ENCODE measurements at places on chromosomes 12 and 14.
A peak's percentile ranks its signal among the peaks of the same experiment; 100 is the strongest.

DNA sequence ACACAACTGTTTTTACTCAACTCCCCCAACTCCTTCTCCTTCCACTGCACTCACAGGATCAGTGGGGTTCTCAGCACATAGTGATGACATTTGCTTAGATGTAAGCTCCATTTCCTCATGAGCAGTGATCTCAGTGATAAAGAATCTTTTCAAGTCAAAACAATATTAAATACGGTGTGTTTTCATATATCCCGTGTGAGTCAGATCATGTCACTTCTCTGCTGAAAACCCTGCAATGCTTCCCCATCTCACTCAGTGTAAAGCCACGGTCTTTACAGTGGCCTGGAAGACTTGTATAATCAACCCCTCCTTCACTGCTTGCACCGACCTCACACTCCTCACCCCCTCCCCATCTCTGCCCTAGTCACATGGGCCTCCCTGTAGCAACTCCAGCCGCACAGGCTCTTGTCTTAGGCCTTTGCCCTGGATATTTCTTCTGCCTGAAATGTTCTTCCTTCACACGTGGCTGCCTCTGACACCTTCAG, 149.7 kb upstream of the ARHGAP5 start:
- DNase-seq = no peak

DNA sequence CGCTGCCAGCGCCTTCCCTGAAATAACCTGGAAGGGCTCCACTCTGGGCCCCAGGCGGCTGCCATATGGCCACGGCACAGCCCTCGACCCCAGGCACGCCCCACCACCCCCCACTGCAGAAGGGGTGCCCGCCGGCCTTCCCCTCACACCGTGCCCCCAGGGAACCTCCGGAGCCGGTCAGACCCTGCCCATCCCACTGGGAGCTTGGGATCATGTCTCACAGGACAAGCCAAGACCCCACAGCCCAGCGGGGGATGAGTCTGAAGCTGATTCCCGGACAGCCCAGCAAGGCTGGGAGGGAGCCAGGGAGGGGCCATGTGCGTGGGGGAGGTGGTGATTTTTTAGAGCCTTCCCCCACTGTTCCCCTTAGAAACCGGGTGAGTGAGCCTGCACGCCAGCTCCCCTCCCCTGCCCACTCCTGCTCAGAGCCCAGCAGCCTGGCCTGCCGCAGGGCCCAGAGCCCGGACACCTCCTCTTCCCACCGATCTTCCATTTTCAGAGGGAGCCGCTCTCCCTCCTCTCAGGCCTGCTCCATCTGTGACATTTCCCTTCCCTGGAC, 1.4 kb downstream of the RIMBP2 start:
- DNase-seq = no peak

DNA sequence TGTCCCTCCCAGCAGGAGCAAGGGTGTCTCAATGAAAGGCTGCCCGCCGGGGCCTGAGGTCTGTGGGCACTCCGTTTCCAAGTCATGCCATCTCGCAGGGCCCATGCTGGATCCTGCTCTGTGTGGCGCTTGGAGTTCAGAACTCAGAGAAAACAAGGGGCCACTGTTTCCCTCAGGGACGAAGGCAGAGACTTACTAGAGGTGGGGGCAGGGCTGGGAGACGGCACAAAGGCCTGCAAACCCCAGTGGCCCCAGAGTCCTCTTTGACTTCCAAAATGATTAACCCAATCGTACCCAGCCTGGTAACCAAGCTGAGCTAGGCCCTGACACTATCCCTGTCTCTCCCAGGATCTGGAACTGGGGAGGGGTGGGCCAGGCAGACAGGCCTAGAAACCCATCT, 95.8 kb downstream of the ITPK1 start:
- DNase-seq = no peak

- no peak for DNase-seq
Measured at GRCh38 chr12:77344651-77345050, 279.3 kb upstream of the E2F7 start.

GRCh38 chr12:110744601-110745264, 2.0 kb upstream of the PPP1CC start:
- no peak for DNase-seq

- no peak for DNase-seq
Measured at GRCh38 chr14:77556946-77557345, 58.3 kb upstream of the ISM2 start.

DNA sequence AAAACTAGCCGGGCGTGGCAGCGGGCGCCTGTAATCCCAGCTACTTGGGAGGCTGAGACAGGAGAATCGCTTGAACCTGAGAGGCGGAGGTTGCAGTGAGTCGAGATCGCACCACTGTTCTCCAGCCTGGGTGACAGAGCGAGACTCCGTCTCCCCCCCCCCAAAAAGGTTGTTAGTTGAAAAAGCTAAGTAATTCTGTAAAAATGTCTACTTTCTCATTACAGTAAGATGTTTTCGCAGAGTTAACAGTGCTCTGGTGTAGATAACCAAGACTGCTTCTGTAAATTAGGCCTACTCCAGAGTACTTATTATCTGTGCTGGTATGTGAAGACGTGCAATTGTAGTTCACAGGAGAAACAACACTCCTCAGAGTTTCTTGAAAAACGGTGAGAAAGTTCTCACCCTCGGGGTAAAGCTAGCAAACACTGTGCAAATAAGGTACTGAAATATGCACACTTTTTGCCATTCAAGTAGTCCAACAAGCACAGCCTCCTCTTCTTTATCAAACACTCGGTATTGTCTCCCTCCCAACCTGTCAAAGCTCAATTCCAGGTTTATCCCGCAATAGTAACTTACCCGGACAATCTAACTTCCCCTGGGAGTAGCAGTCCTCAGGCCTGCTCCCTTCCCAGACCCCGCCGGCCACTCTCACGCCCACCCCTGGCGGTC, 974 bp downstream of the BTBD7 start:
- DNase-seq = no peak

DNA sequence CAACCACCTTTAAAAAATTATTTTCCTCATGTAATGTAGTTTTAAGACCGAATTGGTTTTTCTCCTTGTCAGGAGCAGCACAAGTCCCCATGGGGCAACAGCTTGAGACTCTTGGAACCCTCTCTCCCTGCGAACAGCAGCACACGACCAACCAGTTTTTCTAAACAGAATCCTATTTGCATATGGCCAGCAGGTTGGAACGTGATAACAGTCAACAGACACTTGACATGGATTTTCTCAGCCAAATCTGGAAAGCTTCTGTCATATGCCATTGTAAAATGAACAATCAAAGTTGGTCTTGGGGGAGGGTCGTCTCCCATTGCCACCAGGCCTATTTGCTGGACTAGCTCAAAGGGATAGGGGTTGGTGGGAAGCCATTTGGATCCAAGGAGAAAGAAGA, 1915.0 kb upstream of the FLRT2 start:
- DNase-seq = peak; percentile 3

- DNase-seq = no peak
Measured at GRCh38 chr14:80403036-80403435, 191.7 kb upstream of the DIO2 start.

DNA sequence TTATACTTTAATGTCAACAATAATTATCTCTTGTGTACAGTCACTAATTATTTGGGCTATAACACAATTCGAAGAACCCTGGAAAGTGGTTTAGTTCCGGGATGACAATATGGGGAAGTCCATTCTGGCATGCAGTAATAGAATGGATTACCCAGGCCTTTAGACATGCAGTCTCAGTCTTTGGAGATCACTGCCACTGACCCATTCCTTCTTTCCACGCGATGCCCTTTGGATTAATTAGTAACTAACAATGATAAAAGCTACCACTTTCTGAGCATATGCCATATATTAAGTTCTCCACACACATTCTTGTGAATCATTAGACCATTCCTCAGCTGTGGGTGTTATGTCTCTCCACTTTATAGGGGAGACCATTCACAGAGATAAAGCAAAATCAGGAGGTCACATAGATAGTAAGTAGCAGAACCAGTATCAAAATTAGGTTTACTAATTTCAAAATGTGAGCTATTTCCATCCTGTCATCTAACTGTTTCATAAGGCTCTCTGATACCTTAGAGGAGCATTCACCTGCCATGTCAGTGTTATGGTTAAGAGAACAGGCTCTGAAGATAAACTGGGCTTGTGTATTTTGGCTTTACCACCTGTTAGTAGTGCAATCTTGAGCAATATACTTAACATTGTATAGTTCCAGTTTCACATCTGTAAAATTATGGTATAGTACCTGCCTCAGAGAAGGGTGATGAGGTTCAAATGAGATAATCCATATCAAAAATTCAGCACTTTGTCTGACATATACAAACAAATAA, 27.2 kb upstream of the KCNJ8 start:
- no peak for DNase-seq

DNA sequence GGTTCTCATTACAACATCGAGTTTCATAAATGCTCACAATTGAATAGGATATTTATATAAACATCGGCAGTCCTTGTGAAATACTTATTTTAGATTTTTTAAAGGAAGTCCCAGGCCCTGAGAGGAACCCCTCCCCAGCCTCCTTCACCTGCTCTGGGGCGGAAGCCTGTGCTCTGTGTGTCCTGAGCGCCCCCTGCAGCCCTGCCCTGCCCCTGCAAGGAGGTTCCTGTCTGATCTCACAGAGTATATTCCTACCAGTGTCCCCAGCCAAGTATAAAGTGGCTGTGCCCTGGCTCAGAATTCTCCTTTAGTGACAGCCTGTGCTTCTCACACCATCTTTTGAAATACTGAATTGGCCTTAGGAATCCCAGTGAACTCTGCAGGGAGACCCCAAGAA, 659.5 kb downstream of the TMEM121 start:
- DNase-seq = no peak

DNA sequence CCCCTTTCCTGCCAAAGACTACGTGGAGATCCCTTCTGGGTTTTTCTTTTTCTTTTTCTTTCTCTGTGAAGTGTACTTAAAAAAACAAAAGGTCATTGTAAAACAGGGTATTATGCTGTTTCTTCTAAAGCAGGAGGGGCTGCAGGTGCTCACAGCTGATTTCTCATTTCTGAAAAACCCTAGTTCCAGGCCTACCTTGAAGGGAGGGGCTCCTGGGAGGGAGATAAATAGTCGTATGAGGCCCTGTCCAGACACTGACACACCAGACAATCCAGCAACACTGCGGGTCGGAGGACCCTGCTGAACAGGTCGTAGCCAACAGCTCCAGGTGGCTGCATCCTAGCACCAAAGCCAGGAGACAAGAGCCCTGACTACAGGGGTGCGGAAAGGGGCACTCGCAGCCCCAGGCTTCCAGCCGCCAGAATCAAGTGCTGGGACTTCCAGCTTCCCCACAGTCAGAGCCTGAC, 41.1 kb downstream of the PSMA6 start:
- no peak for DNase-seq

- DNase-seq = no peak
Measured at GRCh38 chr12:104163631-104164030, 25.6 kb upstream of the NFYB start.

GRCh38 chr14:59707778-59708561, 131.4 kb upstream of the CCDC175 start:
- DNase-seq = no peak

DNA sequence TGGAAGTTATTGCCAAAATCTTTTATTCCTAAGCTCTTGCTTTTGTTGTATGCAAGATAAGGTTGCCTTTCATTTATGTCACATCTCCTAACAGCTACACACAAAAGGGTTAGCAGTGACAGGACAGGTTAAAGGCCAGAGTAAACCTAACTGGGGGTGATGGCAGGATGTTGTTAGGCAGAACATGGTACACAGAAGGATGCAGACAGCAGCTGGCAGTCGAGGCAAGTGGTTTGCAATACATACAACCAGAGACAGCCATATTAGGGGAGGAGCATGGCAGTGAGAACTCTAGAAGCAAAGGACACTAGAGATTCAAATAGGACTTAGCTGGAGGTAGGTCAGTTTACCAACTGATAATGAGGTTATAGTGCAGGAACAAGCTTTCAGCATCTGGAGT, 2.7 kb upstream of the ABCD2 start:
- DNase-seq = no peak

DNA sequence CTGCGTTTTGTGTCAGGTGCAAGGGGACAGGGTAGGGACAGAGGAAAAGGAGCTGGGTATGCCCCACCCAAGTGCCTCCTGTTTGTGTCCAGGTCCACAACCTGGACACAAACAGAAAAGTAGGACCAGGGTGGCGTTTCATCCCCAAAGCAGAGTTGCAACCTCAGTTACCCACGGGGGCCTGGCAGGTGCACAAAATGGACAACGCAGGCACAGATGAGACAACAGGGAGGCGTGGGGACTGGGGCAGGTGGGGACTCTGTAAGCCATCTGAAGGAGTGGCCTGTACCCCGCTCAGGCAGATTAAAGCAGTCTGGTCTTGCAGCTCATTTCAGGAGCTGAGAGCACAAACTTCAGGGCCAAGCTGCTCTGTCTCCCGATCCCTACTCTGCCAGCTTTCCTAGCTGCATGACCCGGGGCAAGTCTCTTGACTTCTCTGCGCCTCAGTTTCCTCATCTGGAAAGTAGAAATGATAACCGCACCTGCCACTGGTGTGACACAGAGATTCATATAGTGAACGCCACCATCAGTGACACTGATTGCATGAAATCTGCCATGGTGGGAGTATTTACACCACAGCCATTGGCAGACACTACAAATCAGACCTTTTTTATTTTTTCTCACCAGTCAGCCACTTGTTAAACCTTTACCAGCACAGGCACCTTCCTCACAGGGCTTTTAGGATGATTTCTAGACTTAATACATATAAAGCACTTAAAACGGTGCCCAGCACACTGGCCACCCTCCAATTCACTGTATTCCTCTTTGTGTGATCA, 123.0 kb downstream of the PHETA1 start:
- DNase-seq = no peak

- no peak for DNase-seq
Measured at GRCh38 chr12:11706509-11707379, 57.3 kb downstream of the ETV6 start.

- peak; percentile 77 for DNase-seq
Measured at GRCh38 chr12:120713861-120714482, 3.7 kb downstream of the UNC119B start.

- DNase-seq = no peak
Measured at GRCh38 chr12:90100579-90100978, 391.9 kb upstream of the ATP2B1 start.

DNA sequence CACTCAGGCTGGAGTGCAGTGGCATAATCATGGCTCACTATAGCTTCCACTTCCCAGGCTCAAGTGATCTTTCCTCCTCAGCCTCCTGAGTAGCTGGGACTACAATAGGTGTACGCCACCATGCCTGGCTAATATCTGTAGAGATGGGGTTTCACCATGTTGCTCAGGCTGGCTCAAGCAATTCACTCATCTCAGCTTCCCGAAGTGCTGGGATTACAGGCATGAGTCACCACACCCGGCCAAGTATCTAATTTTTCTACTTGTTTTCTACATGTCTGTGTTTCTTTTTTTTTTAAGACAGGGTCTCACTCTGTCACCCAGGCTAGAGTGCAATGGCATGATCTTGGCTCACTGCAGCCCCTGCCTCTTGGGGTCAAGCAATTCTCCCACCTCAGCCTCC, 119.7 kb upstream of the MED13L start:
- DNase-seq = no peak

GRCh38 chr14:23119363-23120327, 590 bp upstream of the CEBPE start:
- DNase-seq = no peak

GRCh38 chr12:27394676-27395075, 51.9 kb upstream of the SMCO2 start:
- no peak for DNase-seq

Data from NCI-H1436 (cell line).